Stimulated activated CD4-positive, alpha-beta T cell treated with anti-CD3 and anti-CD28 coated beads, TNF-alpha, amount 100 ng/mL, for 48 hours (primary cell): ENCODE measurements at places on chromosomes 16 and 17.
A peak's percentile ranks its signal among the peaks of the same experiment; 100 is the strongest.

DNA sequence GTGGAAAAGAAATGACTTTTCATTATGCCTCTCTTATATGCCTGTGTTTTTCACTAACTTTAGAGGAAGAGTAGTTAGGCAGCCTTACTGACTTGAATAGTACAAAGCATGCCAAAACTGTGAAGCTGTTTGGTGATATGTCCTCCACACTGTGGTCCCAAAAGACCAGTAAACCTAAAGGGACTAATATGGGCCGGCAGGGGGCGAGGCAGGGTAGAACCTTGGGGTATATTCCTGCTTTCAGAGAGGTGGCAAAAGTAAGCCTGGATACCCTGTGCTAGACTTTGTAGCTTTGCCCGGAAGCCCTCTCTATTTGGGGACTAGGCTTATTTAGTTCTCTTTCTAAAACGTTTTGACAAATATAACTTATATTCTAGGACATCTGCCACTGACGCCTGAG is 36.5 kb upstream of the VWA3A start:
- no peak for DNase-seq

DNA sequence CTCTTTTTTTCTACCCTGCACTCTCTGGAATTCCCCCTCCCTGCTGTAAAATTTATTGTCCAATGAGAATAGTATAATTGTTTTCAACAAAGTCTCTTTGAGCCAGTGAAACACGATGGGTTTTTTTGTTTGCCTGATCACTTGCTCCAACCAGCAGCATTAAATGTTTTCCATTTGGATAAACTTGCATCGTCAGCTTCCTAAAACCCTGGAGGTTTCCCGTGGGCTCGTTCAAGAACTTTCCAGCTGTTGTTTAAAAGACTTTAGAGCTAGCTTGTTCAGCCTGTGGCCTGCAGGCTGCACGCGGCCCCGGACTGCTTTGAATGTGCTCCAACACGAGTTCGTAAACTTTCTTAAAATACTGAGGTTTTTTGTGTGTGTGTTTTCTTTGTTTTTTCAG is 14.9 kb downstream of the NAGPA start:
- no peak for DNase-seq

- DNase-seq = no peak
Observed at GRCh38 chr16:84442416-84443145, 61.9 kb downstream of the MEAK7 start.

GRCh38 chr16:255183-255582 is 20.6 kb downstream of the RGS11 start:
- DNase-seq = no peak

DNA sequence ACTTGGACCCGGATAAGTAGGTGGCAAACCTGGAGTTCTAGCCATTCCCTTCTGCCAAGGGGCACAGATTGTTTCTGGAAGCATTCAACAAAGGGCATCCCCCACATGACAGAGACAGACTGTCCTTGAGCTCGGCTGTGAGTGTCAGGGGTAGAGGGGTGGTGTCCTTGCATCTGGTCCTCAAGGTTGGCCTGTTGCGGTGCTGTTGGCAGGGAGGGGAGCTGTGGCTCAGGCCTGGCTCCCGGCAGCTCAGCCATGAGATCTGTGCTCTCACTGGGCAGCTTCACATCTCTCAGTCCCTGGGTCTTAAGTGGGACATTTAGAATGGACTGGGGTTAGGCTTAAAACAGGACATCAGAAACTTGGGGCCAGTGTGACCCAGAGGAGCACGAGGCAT is 20.4 kb downstream of the CCDC182 start:
- no peak for DNase-seq

GRCh38 chr17:77735566-77736198 is 222.8 kb upstream of the TNRC6C start:
- no peak for DNase-seq

DNA sequence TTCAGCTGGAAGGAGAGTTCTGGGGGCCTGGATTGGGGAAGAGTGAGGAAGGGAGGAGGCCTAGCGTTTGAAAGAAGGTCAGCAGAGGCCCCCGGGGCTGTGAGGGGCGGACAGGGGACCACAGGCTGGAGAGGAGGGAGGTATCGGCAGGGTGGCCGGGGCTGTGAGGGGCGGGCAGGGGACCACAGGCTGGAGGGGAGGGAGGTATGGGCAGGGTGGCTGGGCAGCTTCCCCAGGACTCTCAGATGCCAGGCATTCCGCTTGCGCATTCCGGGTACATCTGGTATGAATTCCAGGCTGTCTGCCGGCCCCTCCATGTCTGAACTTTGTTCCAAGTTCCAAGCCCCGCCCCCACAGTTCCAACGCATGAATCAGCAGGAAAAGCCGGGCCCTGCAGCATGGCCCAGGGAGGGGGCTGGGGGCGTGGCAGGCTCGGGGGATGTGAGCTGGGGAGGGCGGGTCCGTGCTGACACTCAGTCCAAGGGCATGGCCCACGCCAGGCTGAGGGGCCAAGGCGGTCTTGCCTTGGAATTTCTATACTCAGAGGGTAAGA is 4.3 kb upstream of the TLCD2 start:
- no peak for DNase-seq

DNA sequence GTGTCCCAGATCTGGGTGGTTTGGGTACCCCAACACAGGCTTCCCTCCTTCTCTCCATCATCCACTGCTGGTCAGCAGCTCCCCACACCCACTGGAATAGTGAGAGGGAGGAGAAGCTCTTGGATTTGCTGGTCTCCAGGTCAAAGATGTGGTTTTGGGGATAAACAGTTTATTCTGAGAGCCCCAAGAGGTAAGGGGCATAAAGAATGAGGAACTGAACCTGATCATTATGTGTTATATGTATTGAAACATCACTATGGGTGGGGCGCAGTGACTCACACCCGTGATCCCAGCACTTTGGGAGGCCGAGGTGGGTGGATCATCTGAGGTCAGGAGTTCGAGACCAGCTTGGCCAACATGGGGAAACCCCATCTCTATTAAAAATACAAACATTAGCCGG is 3.9 kb downstream of the DPEP2 start:
- no peak for DNase-seq

DNA sequence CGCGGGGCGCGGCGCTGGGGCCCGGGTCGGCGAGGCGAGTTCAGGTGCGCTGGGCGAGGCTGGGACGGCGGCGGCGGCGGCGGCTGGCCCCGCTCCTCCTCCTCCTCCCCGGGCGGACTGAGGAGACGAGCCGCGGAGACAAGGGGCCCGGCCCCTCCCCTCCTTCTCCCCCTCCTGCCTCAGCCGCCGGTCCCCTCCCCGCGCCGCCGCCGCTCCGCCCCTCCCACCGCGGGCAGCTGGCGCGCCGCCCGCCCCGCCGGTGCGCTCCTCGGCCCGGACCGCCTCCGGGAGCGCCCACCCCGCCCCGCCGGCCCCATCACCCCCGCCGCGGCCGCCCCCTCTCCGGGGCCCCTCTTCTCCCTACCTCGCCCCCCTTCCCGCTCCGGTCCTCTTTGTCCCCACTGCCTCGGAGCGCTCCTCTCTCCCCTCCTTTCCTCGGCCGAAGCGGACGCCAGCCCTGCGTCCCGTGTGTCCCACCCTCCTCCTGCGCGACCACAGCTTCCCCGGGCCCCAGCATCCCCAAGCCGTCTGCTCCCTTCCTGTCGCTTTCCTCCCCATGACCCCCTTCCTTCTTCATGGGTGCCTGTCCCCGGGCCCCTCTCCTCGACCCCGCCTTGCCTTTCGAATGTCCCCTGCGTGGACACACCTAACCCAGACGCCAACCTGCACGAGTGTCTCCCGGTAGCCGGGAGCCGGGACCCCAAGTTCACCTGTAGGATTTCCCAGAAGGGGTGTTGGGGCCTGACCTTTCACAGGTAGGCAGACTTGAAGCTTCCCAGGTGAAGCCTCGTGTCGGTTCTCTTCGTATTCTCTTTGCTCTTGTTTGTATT is at the start of gene TOX3:
TSS of gene TOX3 (minus strand) at position 140 of the 830 bp plus-strand sequence. CDS start 420 bp downstream, outside the sequence.
- DNase-seq = no peak

DNA sequence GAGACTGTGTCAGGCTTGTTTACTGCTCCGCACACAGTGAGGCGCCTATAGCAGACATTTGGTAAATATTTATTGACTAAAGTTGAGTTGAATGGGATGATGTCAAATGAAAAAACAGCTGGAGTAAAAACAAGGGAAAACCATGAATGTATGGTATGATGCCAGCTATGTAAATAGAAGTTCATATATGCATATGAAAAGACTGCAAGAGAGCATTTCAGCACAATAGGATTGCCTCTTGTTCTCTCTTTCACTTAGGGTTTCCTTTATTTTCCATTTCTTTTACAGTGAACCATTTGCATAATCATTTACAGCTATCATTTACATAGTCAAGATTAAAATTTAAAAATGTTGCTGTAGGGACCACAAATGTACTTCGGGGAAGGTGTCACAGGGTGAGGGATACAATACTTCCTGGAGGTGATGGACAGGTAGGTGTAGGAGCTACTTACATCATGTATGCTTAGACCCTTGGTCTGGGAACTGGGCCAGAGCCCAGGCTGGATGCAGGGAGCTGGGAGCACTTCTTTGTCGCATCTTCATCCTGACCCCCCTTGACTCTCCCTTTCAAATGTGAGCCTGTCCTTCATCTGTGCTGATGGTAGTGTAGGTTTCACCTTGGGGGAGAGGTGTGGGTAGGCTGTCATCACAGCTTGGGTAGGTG is 113.3 kb downstream of the UTP18 start:
- DNase-seq = no peak

DNA sequence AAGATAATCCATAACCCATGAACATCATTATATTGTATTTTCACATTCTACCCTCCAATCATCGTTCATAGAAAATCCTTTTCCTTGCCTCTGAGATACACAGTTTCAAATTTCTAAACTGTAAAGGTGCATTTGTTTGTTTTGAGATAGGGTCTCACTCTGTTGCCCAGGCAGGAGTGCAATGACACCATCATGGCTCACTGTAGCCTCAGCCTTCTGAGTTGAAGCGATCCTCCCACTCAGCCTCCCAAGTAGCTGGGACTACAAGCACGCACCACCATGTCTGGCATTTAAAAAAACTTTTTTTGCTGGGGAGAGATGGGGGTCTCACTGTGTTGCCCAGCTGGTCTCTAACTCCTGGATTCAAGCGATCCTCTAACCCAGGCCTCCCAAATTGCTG is 58.1 kb upstream of the TOB1 start:
- DNase-seq = no peak

DNA sequence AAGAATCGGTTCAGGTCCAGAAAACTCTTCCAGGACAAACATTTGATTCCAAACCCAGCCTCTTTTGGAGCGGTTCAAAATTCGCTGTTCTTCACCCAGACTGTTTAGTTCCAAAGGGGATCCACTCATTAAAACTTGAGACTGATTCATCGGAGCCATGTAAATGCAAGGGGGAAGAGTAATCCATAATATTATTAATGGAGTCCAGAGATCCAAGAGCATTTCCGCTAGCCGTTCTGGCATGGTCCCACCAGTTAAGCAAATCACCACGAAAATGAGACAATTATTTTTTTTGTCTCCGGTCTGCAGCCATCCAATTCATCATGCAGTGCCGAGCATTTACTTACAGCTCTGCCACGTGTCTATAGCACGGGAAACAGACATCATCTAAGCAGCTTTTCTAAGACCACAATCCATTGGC is 15.1 kb downstream of the CDH8 start:
- no peak for DNase-seq

- no peak for DNase-seq
Observed at GRCh38 chr16:72793716-72794115, 254.2 kb downstream of the ZFHX3 start.

GRCh38 chr16:12235110-12235509 is 258.6 kb downstream of the SNX29 start:
- no peak for DNase-seq

- DNase-seq = no peak
Observed at GRCh38 chr16:78817200-78817739, 717.8 kb downstream of the WWOX start.

GRCh38 chr17:49928126-49928800 is 40.7 kb upstream of the DLX4 start:
- no peak for DNase-seq

DNA sequence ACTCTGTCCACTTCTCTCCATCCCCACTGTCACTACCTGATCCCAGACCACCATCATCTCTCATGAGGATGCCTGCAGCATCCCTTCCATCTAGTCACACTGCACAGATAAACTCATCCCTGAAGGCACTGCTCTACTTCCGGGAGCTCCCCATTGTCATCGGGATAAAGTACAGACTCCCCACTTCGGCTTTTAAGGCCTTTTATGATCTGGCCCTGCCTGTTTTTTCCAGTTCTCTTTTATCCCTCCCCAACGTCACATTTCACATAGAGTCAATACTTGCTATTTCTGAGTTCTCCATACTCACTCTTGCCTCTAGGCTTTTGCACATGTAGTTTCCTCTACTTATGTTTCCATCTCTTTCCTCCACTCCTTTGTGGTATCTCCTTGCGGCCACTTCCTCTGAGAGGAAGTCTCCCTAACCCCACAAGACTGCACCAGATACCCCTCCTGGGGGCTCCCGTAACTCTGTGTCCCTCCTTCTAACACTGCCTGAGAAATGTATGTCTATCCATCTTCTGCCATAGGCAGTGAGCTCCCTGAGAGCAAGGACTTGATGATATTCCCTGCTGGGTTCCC is 66.9 kb downstream of the COPRS start:
- no peak for DNase-seq

DNA sequence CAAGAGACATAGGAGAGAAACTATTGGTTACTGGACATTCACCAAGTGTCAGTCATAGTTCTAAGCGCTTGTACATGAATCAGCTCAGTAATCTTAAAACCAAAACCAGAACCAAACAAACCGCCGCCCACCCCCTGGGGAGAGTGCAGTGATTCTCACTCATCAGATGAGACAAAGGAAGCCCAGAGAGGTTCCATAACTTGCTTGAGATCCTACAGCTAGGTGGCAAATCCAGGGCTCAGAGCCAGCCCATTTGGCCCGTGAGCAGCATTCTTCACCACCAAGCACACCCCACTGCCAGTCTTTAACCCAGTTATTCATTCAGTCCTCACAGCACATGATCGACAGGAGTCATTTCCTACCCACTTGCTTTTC is 37.2 kb upstream of the RGS9 start:
- DNase-seq = peak; percentile 76

GRCh38 chr16:2467528-2468232 is 3.4 kb upstream of the NTN3 start:
- DNase-seq = no peak

- no peak for DNase-seq
Observed at GRCh38 chr17:6105649-6106007, 35.4 kb downstream of the WSCD1 start.

DNA sequence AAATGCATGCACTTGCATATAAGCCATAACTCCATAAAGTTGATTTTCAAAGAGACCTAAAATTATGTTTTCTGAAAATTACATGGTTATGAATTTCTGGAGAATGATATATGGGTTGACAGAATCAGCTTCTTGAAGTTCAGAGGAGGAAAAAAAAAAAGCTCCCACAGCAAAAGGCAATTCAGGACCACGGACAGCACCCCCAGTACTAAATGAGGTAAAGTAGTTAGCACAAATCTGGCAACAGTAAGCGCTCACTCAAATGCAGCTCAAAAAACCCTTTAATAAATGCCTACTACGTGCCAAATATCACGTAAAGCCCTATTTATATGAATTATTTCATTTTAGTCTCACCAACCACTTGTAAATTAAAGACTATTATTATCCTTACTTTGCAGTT is 135.2 kb downstream of the SHISA9 start:
- no peak for DNase-seq

GRCh38 chr17:59791603-59792457 is 84.4 kb downstream of the VMP1 start:
- DNase-seq = no peak
